ENCODE measurements at places on chromosomes 16 and 17.

- DNase-seq = no peak
These were observed 49.7 kb downstream of the ACSM1 start for GRCh38 chr16:20647736-20648135.

DNA sequence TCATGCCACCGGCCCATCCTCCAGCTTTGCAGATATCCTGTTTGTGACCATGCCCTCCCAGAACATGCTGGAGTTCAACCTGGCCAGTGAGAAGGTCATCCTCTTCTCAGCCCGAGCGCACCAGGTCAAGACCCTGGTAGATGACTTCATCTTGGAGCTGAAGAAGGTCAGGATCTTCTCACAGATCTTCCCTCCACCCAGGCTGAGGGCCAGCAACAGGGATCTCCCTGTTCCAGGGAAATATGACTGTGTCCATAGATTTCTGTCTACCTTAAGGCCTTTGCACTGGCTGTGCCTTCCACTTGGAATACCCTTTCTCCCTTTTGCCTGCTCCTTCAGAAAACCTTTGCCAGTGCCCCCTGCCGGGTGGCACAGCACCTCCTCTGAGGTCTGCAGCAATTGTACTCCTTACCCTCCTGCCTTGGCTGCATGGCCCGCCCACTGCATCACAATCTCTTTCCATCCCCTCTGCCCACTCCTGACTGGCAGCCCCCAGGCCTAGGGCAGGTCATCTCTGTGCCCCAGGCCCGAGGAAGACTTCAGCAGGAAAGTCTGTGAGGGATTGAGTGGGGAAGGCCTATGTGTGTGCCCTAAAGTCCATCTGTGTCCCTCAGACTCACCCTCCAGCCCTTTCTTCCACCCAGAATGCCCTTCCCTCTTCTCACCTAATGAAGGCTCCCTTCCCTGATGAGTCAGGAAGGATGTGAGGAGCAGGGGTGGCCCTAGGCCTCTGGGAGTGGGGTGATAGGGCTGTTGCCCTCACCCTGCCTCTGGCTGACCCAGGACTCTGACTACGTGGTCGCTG is 27.3 kb upstream of the ALKBH5 start:
- DNase-seq = no peak

- DNase-seq = no peak
These were observed 42.0 kb downstream of the TBX21 start for GRCh38 chr17:47774987-47775580.

DNA sequence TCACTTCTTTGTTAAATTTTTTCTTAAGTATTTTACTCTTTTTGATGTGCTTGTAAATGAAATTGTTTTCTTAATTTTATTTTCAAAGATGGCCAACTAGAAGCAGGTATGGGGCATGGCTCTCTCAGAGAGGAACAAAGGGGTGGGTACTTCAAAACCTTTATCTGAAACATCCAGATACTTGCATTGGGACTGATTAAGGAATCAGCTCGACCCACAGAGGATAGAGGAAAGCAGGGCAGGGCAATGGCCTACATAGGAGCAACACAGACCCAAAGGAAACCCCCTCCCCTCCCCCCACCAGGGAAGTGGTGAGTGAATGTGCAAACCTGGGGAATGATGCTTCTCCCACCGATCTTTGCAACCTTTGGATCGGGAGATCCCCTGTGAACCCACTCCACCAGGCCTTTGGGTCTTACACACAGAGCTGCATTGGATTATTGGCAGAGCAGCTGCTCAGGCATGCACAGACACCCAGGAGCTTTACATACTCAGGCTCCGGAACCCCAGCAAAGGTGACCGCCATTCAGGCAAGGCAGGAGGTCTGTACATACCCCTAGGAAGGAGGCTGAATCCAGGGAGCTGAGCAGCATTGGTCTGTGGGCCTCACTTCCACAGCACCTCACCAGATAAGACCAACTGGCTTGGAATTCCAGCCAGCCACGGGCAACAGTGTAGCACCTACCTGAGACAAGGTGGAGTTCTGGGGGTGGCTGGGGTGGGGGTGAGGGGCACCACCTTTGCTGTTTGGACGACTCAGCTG is 3.0 kb upstream of the CCR7 start:
- DNase-seq = no peak

DNA sequence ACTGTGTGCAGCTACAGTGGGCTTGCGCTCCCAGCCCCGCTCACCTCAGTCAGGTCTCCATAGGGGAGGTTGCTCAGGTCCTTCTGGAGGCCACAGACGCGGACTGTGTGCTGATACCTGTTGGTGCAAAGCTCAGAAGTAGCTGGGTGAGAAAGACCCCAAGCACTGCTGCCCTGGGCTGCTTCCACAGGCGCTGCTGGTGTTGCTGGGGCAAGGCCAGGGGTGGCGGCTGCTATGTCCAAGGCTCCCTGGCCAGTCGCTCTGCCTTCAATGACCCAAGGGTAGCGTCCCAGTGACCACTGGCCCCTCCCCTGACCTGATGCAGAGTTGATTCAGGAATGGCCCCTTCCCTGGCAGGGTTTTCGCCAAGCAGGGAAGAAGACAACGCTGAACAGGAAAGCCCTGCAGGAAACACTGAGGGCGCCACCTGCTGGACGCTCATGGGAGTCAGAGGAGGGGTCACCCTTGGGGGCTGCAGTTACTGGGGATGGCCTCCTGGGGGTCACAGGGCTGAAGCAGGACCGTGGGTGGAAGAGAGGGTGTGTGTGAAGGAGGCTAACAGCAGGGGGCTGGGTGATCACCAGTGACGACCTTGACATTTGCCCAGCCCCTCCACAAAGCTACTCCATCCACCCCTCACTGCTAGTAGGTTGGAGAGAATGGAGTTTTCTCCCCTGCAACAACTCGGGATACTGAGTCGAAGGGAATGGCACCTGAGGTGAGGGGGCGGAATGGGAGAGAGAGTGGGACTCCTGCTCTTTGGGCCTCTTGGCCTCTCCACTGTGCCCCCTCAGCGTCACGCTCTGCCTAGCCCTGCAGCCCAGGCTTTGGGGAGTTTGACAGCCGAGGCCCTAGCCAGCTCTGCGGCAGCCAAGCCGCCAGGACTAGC is 38.3 kb downstream of the ABCC12 start:
- DNase-seq = peak; percentile 65

- no peak for DNase-seq
These were observed 31.4 kb downstream of the CCR7 start for GRCh38 chr17:40533896-40534295.

GRCh38 chr17:38329284-38329683 is 14.5 kb downstream of the GPR179 start:
- DNase-seq = no peak

DNA sequence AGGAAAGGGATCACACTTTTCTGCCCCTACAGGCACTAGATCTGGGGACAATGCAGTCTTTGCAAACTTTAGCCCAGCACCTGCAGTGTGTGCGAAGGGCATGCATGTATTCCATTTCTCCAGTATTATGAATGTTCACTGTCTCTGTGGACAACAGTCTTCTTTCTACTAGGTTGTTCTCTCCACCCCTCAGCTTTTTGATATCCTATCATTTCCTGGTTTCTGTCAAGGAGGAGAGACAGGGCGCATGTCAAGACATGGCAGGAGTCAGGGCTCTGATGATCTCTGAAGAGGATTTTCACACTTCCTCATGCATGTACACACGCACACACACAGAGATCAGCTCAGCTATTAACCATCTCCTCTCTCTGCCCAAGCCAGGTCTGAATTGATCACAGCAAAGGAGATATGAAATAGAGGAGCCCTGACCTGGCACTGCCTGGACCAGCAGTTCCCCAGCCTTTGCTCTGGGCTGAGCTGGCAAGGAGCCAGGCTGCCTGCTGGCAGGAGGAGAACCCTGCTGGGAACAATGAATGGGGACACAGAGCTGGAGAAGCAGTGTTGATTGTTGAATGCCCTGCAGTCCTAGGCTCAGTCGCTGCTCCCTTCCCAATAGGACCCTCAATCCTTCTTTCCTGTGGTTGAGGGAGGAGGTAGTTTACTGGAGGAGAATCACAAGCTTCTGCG is 2.6 kb downstream of the GPR179 start:
- no peak for DNase-seq

- no peak for DNase-seq
These were observed 31.7 kb downstream of the RBBP6 start for GRCh38 chr16:24571096-24571495.

DNA sequence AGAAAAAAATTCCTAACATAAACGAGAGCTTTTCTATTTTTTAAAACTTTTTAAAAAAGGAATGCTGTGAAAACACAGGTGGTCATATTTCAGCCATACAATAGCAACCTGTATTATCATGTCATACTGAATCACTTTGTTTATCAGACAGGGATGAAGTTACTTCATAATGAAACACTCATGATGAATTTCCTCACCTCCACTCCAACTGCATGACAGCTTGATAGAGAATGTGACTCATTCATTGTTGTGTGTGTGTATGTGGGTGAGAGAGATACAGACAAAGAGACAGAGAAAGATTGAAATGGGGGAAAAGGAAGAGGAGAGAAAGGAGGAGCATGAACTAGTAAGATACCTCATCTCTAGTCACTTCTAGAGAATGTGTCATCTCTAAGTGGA is 109.0 kb downstream of the SYCE1L start:
- DNase-seq = no peak

GRCh38 chr17:17902877-17903276 is 66.1 kb upstream of the SREBF1 start:
- no peak for DNase-seq

DNA sequence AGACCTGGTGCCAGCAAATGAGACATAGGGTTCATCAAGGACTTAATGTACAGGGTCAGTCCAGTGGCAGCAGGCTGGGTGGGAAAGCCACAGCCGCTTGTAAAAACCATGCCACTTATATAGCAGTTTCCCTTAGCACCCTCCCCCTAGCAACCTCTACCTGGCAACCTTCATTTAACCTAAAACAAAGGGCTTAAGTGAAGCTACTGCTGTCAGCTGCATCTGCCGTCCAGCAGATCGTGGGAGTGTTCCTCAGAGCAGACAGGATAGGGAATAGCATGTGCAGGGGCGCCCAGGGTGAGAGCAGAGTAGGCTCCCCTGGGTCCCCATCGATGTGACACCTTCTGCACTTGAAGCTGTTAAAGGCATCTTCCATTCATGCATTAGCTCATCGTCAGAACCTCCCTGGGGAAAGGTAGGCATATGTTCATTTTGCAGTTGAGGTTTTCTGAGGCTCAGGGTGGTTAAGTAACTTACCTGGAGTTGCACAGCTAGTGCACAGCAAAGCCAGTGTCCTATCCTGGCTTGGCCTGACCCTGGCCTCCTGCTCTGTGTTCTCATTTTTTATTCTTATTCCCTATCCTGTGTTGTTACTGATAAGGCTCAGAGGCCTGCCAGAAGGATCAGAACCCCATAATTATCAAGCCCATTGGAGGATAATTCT is 112.5 kb downstream of the SOCS1 start:
- no peak for DNase-seq

GRCh38 chr16:3017794-3018506 is at the start of gene CLDN6:
Gene CLDN6 (minus strand): TSS chr16:3018183. CDS start chr16:3016021, 2,162 bp downstream.
- DNase-seq = peak; percentile 55

GRCh38 chr17:31680126-31680525 is 178.9 kb downstream of the COPRS start:
- peak; percentile 23 for DNase-seq

GRCh38 chr17:36824678-36825101 is 112.6 kb upstream of the LHX1 start:
- DNase-seq = no peak

GRCh38 chr16:35751191-35751941 is 2292.0 kb downstream of the TP53TG3F start:
- no peak for DNase-seq

GRCh38 chr16:88744577-88745521 is 38.5 kb downstream of the CTU2 start:
- DNase-seq = no peak

DNA sequence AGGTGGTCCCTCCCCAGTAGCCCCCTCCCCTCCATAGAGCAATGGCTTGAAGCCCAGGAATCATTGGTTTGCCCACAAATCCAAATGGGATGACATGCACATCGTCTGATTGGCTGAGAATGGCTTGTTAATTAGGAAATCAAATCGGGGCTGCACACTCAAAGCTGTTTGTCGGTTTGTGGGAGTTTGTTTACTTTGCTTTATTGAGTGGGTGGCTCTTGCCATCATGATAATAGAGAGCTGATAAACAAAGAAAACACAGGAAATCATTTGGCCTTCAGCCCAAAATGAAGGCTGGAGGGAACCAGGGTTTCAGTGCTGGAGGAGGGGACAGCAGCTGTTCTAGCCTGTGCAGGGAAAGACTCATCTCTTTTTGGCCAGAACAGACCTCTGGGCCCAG is 316.3 kb downstream of the CBLN1 start:
- no peak for DNase-seq

- DNase-seq = no peak
These were observed 41.7 kb upstream of the CDRT4 start for GRCh38 chr17:15509095-15509494.

DNA sequence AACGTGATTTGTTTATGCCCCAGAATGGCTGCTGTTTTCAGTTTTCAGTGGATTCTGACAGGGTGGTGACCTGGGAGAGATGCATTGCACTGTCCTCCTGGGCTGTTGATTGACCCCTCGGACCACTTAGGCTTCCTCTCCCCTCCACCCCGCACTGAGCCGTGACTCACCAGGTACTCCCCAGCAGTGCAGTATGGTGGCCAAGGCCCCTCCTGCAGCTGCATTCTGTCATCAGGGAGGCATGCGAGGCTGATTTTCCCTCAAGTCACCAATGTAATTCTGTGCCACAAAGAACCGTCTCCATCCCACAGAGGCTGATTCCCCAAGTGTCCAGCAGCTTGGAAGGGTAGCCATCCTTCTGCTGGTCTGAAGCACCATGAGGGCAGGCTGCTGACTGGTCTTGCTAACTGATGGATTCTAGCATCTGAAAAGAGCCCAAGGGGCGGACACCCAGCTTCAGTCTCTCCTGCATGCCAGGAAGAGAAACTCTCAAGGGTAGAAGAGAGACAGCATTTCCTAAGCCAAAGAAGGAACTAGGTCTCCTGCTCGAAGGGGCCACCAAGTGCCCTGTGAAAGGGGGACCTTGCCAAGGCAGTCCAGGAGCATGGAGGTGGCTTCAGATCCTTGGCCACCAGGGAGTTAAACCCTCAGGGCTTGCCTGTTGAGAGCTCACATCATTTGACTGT is 148.1 kb downstream of the SOCS1 start:
- DNase-seq = no peak

Data from stimulated activated CD4-positive, alpha-beta T cell treated with anti-CD3 and anti-CD28 coated beads, Interleukin-2, amount 100 ng/mL, for 48 hours (primary cell).